ENCODE measurements at places on chromosomes 5 and 9.

DNA sequence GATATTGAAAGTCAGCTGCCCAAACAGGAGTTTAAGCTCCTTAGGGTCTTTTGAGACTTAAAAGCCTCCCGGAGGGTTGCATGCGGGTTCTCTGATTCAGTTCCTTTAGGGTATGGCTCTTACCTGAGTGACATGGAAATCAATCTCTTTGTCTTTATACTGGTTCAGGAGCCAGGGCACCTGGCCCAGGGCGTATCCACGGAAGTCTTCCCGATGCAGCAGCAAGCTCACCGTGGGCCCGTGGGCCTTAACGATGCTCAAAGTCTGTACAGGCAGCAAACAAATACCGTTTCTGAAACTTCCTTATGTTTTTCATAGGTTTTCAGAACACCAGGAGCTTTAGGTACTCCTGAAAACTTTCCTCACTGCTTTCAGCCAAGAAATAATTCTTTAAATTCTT lies 13.2 kb downstream of the MROH2B start:
- DNase-seq: no peak

- no peak for DNase-seq
Observed at GRCh38 chr9:130171226-130172148, 717 bp upstream of the NCS1 start.

DNA sequence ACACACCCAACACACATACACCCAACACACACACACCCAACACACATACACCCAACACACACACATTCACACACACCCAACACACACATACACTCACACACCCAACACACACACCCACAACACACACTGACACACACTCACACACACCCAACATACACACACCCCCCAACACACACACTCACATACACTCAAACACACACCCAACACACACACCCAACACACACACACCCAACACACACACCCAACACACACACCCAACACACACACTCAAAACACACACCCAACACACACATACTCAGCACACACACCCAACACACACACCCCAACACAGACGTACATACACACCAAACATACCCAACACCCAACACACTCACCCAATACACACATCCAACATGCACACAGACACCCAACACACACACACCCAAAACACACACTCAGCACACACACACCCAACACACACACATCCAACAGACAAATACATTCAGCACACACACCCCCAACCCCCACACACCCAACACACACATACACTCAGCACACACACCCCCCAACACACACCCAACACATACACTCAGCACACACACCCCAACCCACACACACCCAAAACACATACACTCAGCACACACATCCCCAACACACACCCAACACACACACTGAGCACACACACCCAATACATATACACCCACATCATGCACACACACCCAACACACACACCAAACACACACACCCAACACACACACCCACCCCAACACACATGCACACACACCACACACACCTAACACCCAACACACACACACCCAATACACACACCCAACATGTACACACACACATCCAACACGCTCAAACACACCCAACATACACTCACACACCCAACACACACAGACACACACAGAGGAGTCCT lies 479.5 kb upstream of the DAP start:
- DNase-seq: no peak

DNA sequence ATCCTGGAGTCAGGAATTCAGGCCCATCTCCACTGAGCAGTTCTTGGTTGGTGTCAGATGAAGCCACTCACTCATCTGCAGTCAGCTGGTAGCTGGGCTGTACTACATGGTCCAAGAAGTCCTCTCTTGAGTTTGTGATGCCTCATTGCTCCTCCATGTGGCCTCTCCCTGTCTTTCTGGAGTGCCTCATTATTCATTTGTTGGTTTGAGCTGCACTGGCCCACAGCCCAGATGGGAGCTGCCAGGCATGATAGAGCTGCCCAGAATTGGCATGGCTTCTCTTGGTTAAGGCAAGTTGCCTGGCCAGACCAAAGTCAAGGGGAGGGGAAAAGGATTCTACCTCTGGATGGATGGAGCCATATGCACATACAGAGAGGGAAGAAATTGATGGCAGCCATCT lies 8.0 kb downstream of the PTCD2 start:
- peak; percentile 46 for DNase-seq

- DNase-seq: no peak
Observed at GRCh38 chr5:91409304-91409703, 26.2 kb upstream of the ARRDC3 start.

GRCh38 chr9:93636172-93636661 lies 59.8 kb downstream of the PHF2 start:
- DNase-seq: no peak

DNA sequence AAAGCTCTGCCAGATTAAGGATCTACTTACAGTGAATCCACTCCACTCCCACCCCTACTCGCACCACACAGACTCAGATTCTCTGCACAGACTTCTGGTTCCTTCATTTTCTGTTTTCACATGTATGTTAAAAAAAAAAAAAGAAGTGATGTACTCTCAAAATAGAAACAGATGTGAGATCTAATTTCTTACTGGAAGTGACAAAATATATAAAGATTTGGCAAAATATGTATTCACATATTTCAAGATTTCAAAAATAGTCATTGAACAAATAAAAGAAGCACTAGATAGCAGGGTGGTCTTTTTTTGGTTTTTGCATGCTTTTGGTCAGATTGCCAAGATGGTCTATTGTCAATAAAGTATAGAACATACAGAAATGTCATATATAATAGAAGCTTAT lies 379.2 kb downstream of the TMEM167A start:
- DNase-seq: no peak

DNA sequence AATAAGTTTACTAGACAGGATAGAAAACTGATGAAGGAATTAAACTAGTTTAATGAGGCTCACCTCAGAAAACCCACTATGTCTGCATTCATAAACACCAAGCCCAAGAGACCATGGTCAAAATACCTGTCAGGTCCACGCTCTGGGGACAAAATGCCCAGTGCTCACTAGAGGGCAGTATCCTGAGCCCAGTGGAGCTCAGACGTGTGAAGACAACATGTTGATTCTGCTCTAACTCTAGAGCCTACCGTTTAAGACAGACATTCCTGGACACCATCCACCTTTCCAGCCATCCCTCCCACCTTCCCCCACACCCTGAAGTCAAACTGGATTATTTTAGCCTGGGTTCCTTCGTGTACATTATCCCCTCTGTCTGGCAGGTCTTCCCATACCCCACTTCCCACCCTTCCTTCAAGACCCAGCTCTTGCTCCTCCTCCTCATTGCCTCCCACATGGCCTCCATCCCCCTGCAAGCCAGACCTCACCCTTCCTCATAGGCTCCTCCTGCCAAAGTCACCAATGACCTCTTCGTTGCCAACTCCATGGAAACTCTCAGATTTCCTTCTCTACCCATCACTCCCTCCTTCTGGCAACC lies 142.3 kb upstream of the FSTL4 start:
- no peak for DNase-seq

- peak; percentile 35 for DNase-seq
Observed at GRCh38 chr5:172556262-172556661, 84.8 kb upstream of the NEURL1B start.

DNA sequence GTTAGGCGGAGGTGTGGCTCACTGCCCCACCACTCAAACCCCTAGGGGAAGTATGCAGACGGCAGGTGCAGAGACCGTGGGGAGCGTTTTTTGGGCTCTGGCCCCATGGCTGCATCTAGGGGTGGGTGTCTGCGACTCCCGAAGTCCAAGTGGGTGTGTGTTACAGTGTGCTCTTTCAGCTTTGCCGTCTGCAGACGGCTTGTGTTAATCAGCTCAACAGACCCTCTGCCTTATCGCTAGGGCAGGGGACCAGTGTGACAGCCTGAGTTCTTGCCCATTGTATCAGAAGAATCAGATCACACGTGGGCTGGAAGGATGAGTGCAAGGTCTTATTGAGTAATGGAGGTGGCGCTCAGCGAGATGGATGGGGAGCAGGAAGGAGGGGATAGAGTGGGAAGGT lies 162.8 kb downstream of the ENC1 start:
- no peak for DNase-seq

- DNase-seq: no peak
Observed at GRCh38 chr5:143713047-143714003, 98.6 kb upstream of the HMHB1 start.

DNA sequence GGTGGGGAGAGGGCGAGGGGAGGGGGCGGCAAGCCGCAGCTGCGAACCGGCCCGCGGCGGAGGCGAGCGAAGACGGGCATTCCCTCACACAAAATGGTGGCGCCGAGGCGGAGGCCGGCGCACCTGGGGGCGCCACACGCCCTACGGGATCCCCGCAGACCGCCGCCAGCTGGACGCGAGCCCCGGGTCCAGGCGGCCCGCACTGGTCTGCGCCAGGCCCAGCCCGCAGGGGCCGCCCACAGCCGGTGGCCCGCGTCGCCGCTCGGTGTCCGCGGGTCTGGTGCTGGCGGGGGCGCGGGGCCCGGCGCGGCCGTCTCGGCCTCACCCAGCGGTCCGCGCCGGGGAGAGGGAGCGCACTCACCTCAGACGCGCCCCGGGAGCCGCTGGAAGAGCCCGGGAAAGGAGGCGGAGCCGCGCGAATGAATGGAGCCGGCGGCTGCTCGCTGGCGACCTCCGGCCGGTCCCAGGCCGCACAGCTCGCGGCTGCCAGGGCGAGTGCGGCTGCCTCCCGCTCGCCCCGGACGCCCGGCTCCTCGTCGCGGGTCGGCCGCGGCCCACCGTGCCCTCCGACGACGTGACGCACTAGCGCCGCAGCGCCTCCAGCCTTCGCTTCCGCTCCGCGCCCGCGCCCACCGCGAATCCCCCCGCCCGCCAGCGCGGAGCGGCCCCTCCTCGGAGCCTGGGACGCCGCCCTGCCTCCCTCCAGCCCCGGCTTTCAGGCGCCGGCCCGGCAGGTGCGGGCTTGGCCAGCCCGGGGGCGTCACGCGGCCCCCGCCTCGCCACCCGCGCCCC lies at the start of gene FAM169A:
FAM169A (minus strand) TSS at position 584 of the 792 bp plus-strand sequence. CDS start 24,711 bp downstream, outside the sequence.
- DNase-seq: peak; percentile 64

GRCh38 chr5:59799668-59800346 lies 93.7 kb downstream of the PDE4D start:
- peak; percentile 67 for DNase-seq

- DNase-seq: no peak
Observed at GRCh38 chr9:86470326-86470725, 116.1 kb upstream of the TUT7 start.

- no peak for DNase-seq
Observed at GRCh38 chr5:142689081-142689480, 3.2 kb upstream of the FGF1 start.

DNA sequence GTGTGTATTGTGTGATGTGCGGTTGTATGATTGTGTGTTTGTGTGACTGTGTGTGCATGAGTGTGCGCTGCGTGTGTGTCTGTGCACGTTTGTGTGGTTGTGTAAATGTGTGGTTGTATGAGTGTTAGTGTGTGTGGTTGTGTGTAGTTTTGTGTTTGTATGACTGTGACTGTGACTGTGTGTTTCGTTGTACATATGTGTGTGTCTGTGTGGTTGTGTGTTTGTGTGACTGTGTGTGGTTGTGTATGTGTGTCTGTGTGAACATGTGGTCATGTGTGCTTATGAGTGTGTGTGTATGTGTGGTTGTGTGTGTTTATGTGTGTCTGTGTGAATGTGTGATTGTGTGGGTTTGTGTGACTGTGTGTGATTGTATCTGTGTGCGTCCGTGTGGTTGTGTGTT lies 197.8 kb downstream of the TTLL11 start:
- no peak for DNase-seq

GRCh38 chr5:104494083-104494482 lies 931.5 kb upstream of the NUDT12 start:
- DNase-seq: no peak

- no peak for DNase-seq
Observed at GRCh38 chr9:113634596-113635515, 171.3 kb downstream of the RGS3 start.

DNA sequence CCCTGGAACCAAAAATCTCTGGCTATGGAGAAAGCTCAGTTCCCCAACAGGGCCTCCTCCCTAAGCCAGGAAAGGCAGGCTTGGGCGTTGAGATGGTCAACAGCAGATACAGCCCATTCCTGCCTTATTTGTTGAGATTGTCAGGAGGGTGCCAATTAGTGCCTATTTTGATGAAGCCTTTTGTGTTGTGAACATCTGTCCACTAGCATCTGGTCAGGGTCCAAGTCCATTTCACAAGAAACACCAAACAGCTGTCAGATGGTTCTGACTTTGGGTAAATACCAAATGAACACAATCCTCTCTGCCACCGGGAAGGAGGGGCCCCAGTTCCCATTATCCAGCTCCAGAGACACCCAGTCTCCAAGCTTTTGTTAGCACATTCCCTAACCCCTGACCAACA lies 19.9 kb downstream of the SEMA6A start:
- no peak for DNase-seq

DNA sequence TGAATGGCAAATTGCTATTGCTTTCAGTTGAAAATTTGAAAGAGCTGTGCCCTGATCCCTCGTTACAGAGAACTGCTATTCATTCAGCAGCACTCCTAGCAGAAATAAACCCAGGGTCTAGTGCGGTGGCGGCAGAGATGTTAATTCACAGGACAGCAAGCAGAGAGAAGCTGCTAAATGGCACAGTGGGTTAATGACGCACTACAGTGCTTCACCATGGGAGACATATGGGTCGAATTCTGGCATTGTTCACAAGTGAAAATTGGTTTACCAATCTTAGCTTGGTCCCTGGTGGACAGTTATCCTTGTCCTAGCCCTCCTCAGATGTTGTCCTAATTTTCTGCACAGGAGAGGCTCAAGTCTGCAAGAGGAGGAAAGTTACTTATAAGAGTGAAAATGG lies 807.4 kb downstream of the TLE1 start:
- DNase-seq: no peak

GRCh38 chr5:163766936-163767670 lies 261.7 kb downstream of the MAT2B start:
- DNase-seq: no peak

GRCh38 chr5:172342918-172343317 lies 59.4 kb upstream of the UBTD2 start:
- DNase-seq: no peak

DNA sequence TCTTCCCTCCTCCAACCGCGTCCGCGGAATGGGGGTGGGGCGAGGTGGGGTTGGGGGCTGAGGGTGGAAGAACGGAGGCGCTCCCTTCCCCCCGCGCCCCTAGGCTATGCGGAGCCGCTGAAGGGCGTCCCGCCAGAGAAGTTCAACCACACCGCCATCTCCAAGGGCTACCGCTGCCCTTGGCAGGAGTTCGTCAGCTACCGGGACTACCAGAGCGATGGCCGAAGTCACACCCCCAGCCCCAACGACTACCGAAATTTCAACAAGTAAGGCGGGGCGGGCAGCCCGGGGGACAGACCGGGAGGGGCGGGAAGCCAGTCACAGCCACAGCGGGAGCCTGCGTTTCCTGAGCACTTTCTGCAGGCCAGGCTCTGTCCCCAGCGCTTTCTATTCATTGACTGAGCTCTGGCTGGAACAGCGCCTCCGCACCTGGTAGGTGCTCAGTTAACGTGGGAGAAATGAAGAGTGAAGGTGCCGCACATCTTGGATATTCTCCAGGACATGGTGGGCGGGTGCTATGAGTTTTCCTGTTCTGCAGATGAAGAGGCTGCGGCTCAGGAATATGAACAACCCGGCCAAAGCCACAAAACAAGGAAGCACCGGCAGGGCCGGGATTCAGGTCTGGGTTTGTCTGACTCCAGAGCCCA lies 11.3 kb downstream of the MYOZ3 start:
- DNase-seq: peak; percentile 39

- peak; percentile 56 for DNase-seq
Observed at GRCh38 chr9:16245756-16246440, 624.6 kb downstream of the BNC2 start.

- DNase-seq: no peak
Observed at GRCh38 chr5:157593052-157593757, 17.6 kb upstream of the ADAM19 start.

Data from EL (cell line).